ENCODE measurements at places on chromosomes 2 and 18. TPM values are rescaled to one million over a fixed set of nuclear protein-coding genes. Genes with fewer than 3 reads are reported as not detected.

The VWA3B gene
- not detected for total RNA-seq

The ENOSF1 gene
- total RNA-seq, result 50.5 TPM

The DHRS9 gene
- total RNA-seq, result not detected

The AQP12B gene
- total RNA-seq, result not detected

The CCDC74B gene
- 1.6 TPM for total RNA-seq

The SMIM21 gene
- not detected for total RNA-seq

The ZNF804A gene
- total RNA-seq, result not detected

The CNOT9 gene
- total RNA-seq, result 68.9 TPM

The CRYGC gene
- not detected for total RNA-seq

The TBR1 gene
- total RNA-seq, result 0.09 TPM

The PPP4R1 gene
- 168 TPM for total RNA-seq

The STARD6 gene
- not detected for total RNA-seq

The C2orf80 gene
- not detected for total RNA-seq

The IL37 gene
- not detected for total RNA-seq

The SPATA3 gene
- total RNA-seq, result not detected
